ENCODE measurements at places on chromosomes 16 and 17.

DNA sequence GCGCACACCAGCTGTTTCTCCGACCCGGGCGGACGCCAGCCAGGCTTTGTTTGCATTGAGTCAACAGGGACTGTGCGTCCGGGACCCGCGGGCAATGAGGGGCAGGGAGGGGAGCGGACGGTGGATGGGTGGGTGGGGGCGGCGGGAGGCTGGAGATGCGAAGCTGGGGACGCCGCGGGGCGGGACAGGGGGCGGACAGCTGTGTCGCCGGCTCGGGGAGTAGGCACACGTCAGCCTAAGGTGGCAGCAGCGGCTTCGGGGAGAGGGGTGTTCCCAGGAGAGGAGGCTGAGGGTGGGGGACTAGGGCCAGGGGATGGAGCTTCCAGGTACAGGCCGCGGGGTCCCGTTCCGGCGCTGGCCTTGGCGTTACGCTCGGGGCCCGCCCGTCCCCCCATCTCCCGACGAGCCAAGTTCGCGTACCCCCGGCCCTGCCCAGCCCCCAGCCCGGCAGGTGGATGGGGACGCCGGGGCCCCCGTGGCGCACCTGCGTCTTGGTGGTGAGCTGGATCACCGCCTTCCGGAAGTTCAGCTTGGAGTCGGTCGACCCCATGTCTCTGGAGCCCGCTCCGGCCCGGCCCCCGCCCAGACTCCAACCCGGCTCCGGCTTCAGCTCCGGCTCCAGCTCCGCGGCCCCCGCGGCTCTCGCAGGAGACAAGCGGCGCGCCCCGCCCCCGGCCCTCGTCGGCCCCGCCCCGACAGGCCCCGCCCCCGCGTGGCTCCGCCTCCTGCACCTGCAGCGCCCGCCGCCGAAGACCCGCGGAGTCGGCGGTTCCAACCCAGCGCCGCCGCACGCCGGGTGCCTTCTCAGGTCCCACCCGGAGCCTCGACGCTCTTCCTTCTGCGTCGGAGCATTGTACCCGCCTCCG, at the start of gene HID1:
HID1 (minus strand) TSS at position 653 of the 866 bp plus-strand sequence; CDS start at position 550, 103 bp downstream.
- DNase-seq: peak; percentile 84

DNA sequence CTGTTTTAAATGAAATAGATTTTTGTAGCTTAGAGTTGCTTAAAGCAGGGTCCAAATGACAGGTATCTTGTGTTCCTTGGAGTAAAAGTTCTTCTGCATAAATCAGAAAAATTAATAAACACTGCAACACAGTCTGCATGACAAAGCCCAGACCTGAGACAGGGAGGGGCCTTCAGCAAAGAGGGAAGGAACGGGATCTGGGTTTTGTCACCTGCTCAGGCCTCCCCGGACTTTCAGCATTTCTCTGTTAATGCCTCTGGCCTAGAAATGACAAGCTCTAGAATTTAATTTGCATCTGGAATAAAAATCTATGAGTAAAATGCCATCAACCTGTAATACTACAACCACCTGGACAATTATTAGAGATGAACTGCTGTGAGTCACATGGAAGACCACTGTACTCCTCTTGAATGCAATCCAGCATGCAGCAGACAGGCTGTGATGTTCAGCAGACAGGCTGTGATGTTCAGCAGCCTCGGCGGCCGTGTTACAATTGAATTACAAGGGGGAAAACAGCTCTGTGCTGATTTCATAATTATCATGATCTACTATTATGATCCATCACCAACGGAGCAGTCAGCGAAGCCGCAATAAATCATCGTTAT, 170.2 kb downstream of the TOX3 start:
- no peak for DNase-seq

GRCh38 chr17:50102164-50102991, 7.2 kb downstream of the PDK2 start:
- DNase-seq: no peak

- DNase-seq: no peak
Observed at GRCh38 chr17:81090361-81091136, 55.6 kb downstream of the BAIAP2 start.

GRCh38 chr17:55673743-55674506, 48.7 kb downstream of the TMEM100 start:
- no peak for DNase-seq

- DNase-seq: peak; percentile 64
Observed at GRCh38 chr17:9021158-9021991, at the start of gene NTN1. Gene NTN1, plus strand, starts transcription at chr17:9021510. Its CDS starts 864 bp downstream, at chr17:9022374.

GRCh38 chr16:66717112-66717675, 20.7 kb upstream of the CMTM4 start:
- no peak for DNase-seq

- peak; percentile 46 for DNase-seq
Observed at GRCh38 chr17:75289832-75290337, 652 bp upstream of the SLC25A19 start.

DNA sequence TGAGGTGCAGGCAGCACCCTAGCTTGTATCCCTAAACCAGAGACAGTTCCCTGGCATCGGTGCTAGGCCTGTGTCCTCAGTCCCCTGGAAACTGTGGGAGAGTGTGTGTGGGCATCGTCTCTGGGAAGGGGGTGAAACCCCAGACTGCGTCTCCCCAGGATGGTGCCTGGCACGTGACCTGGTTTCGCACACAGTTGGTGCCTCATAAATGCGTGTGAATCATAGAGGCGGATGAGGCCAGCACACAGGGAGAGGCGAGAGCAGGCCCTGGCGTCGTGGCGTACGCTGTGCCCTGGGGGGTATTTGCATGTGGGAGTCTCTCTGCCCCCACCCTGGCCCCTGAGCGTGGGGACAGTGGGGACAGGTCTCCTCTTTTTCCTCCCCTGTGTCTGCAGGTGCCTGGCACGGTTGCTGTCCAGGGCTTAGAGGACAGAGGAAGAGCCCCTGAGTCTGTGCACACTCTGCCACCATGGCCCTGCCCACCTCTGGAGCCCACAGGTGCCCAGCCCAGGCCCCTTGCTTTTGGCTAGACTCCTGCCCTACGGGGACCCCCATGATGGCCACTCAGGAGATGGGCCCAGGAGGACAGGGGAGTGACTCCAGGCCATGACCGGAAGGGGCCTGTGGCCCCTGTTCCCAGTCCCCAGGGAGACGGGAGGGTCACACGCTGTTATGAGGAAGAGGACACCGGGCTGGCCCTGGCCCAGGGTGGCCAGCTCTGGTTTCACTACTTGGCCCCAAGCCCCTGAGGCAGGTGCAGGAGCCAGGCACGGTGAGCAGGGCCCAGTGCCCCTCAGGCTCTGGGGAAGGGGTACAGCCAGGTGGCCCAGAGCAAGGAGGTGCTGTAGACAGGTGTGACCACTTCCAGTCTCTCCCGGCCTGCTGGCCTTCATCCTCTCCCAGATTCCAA, 1.3 kb upstream of the FSCN2 start:
- no peak for DNase-seq

- no peak for DNase-seq
Observed at GRCh38 chr16:58230259-58230658, 32.4 kb upstream of the CSNK2A2 start.

DNA sequence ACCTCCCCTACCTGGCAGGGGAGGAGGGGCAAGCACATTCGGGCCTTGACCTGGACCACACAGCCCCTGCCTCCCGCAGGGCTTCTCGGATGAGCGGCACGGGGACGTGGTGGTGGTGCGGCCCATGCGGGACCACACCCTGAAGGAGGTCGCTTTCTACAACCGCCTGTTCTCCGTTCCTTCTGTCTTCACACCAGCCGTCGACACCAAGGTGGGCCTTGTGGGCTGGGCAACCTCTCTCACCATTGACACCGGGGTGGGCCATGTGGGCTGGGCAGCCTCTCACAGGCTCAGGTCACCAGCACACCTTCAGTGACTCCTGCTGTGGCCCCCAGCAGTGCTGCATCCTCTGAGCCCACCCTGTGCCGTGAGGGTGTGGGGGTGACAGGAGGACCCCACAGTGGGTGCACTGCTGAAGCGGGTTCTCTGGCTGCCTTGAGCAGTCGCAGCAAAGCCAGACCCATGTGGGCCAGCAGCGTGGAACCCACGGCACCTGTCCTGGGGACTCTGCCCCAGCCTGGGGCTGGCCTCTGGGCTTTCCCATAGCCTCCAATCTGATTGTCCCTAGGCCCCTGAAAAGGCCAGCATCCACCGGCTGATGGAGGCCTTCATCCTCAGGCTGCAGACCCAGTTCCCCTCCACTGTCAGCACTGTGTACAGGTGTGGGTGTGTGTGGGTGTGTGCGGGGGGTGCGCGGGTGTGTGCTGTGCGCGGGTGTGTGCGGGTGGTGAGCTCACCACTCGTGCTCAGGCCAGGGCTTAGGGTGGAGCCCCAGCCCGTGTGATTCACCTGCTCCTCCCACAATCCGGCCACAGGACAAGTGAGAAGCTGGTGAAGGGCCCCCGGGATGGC, 7.5 kb downstream of the CTU2 start:
- no peak for DNase-seq

DNA sequence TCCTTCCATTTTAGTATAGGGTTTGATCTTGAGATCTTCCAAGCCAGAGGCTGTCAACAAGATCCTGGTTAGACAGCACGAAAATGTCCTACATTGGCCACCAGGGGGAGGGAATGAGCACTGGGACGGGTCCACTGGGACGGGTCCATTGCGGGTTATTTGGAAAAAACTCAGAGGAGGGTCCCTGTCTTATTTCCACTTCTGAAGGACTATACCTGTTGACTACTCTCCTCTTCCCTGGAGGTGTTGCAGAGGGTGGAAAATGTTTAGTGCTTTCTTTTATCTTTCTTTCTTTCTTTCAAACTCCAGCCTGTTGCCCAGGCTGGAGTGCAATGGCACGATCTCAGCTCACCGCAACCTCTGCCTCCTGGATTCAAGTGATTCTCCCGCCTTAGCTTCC, 2.5 kb downstream of the TTLL6 start:
- peak; percentile 52 for DNase-seq

- no peak for DNase-seq
Observed at GRCh38 chr16:47059991-47060390, 83.8 kb downstream of the NETO2 start.

DNA sequence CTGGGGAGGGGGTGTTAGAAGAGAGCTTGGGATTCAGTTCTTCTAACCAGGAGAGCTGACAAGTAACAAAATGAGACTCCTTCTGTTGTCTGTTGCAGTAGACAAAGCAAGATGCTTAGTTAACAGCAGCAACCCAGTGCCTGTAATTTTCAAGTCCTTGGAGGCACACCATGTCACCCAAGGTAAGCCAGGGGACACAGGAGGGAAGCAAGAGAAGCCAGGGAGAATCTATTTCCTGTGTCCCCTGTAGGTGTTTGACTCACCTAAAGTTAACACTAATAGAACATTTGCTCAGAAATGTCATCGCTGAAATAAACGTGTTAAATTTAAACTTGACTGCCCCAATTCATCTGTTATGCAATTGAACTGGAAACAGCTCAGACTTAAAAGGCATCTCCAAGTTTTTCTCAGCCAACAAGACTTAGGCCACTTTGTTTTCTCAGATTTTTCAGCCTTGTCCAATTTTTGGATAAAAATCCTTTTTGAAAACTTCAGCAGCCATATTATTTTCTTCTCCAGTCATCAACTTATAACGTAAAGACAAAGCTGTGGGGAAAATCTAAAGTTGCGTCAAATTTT, 257.6 kb downstream of the CDH13 start:
- DNase-seq: no peak

Measured in stimulated activated CD4-positive, alpha-beta T cell treated with anti-CD3 and anti-CD28 coated beads, Interleukin-1b, Interleukin-23, amount 100 ng/mL, for 4 hours (primary cell).